ENCODE measurements at places on chromosomes 16 and 17. TPM values are rescaled to one million over a fixed set of nuclear protein-coding genes. Genes with fewer than 3 reads are reported as not detected.

CARD14 gene
- total RNA-seq: 0.15 TPM

PROCA1 gene
- total RNA-seq: 0.70 TPM

SEZ6 gene
- total RNA-seq: not detected

ERN2 gene
- total RNA-seq: not detected

CACNG3 gene
- not detected for total RNA-seq

OR1G1 gene
- not detected for total RNA-seq

CORO1A gene
- total RNA-seq: 7.9 TPM

DNA sequence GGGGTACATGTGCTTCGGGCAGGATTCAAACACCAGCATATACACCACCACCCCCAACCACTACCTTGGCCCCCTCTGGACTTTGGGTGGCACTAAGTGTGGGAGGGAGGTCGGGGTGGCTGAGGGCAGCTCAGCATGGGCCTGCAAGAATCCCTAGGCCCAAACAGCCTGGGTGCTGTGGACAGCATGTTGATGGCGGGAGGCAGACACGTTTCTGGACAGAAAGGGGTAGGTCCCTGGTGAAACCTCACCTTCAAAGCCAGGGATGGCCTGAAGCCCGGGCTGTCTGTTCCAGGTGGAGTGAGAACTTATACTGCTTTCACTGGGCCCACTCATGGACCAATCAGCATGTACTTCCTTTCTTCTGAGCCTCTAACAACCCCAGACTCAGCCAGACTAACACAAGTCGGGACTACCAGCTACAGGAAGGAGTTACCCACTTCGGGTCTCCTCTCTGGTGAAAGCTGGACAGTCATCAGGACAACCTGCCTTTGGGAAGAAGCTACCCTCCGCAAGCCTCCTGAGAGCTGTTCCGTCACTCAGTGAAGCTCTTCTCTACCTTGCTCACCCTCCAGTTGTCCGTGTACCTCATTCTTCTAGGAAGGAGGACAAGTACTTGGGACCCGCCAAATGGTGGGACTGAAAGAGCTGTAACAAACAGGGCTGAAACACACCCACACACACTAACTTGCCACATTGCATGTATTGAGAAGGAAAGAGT is 203.0 kb downstream of the CPPED1 start:
- DNase-seq: no peak

- no peak for DNase-seq
Measured at GRCh38 chr16:88881007-88881615, 14.7 kb upstream of the PABPN1L start.

GRCh38 chr17:21095735-21096134 is 31.0 kb upstream of the DHRS7B start:
- DNase-seq: no peak

- no peak for DNase-seq
Measured at GRCh38 chr17:72011561-72011960, 109.3 kb upstream of the SOX9 start.

- no peak for DNase-seq
Measured at GRCh38 chr17:49573510-49574322, 2.0 kb upstream of the NXPH3 start.

DNA sequence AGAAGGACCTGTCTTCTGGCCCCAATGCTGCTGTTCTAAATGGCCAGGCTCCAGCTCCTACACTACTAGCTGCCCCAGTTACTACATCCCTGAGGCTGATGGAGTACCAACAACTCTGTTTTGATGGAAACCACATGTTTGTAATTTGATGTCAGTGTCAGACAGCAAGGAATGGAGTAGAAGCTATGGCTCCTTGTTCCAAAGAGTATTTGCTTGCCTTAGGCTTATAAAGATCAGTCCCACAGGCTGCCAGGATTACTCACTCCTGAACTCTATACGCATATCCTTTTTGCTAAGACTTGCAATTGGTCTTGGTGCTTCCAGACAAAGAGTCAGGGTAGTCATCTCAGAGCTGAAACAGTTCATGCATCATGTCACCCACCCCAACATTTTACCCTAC is 139.6 kb downstream of the HS3ST3A1 start:
- DNase-seq: no peak

DNA sequence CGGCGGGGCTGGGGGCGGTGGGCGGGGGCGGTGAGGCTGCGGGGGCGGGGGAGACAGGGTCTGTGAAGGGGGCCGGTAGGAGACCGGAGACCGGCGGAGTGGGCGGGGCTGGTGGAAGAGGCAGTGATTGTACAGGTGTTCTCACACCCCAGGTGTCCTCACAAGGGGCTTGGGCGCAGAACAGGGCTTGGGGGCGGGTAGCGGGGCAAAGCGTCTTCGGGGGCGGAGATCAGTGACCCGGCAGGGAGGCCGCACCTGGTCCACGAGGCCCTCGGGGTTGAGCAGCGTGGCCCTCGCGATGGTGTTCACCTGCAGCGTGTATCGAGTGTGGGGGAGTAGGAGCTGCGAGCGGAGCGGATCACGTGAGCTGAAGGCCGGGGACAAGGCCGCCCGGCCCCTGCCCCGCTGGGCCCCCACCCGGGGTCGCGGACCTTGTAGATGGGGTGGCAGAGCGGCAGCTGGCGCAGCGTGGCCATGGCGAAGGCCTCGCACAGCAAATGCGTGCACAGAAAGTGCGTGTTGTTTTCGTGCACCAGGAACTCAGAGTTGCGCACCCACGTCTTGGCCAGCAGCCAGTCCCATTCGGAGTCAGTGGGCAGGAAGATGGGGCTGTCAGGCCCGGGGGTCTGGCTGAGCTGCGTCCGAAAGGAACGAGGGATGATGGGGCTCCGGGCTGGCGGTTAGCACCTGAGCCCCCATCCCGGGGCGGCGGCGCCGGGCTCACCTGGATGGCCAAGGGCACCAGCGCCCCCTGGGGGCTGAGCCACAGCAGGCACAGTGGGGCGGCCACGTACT is 8.5 kb downstream of the ALOXE3 start:
- no peak for DNase-seq

- no peak for DNase-seq
Measured at GRCh38 chr16:78271981-78272380, 172.5 kb downstream of the WWOX start.

DNA sequence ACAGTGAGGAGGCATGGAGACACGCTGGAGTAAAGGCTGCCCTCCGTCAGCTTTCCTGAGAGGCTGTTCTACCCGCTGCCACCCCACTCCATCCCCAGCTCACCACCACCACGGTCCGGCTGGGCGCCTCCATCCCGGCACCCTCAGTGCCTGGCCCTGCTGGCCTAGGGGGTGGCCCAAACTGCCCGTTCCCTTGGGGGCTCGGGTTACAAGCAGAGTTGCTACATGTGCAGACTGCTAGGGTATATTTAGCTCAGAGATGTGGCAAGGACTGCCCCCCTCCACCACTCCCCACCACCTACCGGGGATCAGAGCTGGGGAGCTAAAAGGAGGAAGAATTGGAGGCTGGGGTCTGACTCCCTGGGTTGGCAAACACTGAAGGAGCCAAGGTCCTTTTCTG is 4.1 kb downstream of the CACNB1 start:
- DNase-seq: no peak

GRCh38 chr17:9116311-9116835 is 95.1 kb downstream of the NTN1 start:
- DNase-seq: no peak

GRCh38 chr17:79892457-79893241 is 53.4 kb upstream of the CBX4 start:
- no peak for DNase-seq

DNA sequence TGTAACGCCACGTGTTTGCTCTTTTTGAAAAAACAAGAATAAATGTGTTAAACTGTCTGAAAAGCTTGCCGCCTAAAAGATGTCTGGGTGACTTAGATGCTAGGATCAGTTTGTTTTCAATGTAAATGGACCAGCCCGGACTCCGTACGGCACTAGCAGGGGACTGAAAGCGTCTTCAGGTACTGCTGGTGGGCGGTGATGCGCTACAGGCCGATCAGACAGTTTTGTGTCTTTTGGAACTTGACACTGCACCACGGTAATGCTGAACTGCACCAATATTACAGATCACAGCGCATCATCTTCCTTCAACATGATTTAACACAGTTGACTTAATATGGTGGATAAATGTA is 727 bp upstream of the MBTPS1 start:
- no peak for DNase-seq

- no peak for DNase-seq
Measured at GRCh38 chr17:27526604-27527002, 70.4 kb downstream of the KSR1 start.

- no peak for DNase-seq
Measured at GRCh38 chr16:83705856-83706255, 101.9 kb upstream of the HSBP1 start.

DNA sequence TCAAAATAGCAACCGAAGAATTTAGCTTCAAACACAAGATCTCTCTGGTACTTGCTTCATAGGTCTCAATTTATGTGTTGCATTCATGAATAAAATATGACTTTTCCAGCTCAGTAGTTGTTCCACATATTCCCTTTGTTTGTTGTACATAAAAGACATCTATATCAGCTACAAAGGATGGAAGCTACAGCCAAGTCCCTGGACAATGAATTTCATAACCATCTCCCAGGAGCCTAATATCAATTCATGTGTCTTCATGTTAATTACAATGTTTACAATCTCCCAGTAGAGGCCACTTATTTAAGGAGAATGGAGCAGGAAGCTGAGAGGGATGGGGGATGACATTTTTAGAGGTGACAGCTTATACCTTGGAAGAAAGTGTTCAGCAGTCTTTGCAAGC is 3.3 kb downstream of the CLEC3A start:
- DNase-seq: no peak
